ENCODE measurements at places on chromosomes 11 and 22.

GRCh38 chr11:122230385-122230755 is 114.4 kb upstream of the BLID start:
- no peak for DNase-seq

GRCh38 chr22:37491559-37492427 is 5.6 kb upstream of the MFNG start:
- no peak for DNase-seq

DNA sequence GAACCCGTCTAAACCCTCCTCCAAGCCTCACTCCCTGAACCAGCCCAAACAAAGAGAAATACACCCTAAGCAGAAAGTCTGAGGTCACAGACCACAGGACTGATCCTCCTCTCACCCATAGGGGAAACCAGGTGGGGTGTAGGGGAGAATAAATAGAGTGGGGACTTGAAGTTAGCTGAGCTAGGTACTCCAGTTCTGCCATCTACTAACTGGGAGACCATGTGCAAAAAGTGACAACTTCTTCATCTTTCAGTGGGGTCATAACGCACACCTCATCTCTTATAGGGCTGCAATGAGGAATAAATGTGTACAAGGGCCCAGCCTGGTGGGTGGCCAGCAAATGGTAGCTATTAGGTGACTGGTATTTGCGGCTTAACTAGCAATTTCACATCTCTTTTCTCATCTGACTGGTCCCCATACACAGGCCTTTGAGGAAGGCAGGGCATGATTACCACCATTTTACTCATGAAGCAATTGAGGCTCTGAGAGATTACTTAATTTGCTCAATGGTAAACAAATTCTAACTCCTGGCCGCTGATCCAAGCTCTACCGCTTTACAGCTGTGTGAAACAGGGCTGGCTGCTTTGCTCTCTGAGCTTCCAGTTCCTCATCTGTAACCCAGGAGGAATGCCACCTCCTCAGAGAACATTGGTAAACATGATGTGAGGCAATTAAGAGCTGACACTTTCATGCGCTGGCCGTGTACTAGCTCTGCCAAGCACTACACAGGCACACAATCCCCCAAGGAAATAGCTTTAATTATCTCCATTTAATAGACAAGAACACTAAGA is 16.6 kb downstream of the TBC1D10A start:
- DNase-seq = no peak

GRCh38 chr11:60919320-60919719 is 4.9 kb upstream of the TMEM132A start:
- DNase-seq = no peak

DNA sequence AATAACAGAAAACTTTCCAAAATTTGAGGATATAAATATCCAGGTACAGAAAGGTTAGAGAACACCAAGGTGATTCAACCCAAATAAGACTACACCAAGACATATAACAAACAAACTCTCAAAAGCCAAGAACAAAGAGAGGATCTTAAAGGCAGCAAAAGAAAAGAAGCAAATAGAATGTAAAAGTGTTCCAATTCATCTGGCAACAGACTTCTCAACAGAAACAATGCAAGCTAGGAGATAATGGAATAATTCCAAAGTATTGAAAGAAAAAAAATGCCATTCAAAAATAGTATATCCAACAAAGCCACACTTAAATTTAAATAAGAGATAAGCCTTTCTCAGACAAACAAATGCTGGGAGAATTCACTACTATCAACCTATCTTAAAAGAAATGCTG is 153.0 kb upstream of the FAT3 start:
- DNase-seq = no peak

GRCh38 chr11:58060939-58061672 is 30.4 kb downstream of the OR6Q1 start:
- DNase-seq = no peak

- no peak for DNase-seq
These were observed 3.1 kb upstream of the TMA7B start for GRCh38 chr22:39956932-39957664.

All from endothelial cell (in vitro differentiated cells).